ENCODE measurements at places on chromosomes 1 and 21.

- no peak for DNase-seq
- H3K4me3 ChIP-seq, result no peak overlapping the region
- H3K36me3 ChIP-seq, result no peaks in the 10 kb centered on the region
- no peaks in the 10 kb centered on the region for H3K4me1 ChIP-seq
Observed at GRCh38 chr1:84524590-84524989, 18.2 kb upstream of the GNG5 start.

GRCh38 chr1:151060007-151060656 lies at the start of gene MLLT11:
TSS of gene MLLT11 (plus strand) at chr1:151060397. CDS start at chr1:151067225, 6,828 bp downstream.
- peaks cover 34% of the 10 kb centered on the region for H3K4me1 ChIP-seq
- no peaks in the 10 kb centered on the region for H3K27me3 ChIP-seq
- no peak for DNase-seq
- peak within 1 kb of the TSS; percentile 64 for H3K4me3 ChIP-seq
- H3K36me3 ChIP-seq, result peaks cover 22% of the 10 kb centered on the region

GRCh38 chr1:235874261-235874660 lies 7.6 kb upstream of the LYST start:
- no peaks in the 10 kb centered on the region for H3K36me3 ChIP-seq
- H3K27ac ChIP-seq, result no peak overlapping the region
- peaks cover 23% of the 10 kb centered on the region for H3K4me1 ChIP-seq
- H3K27me3 ChIP-seq, result no peaks in the 10 kb centered on the region
- no peak for DNase-seq

- no peaks in the 10 kb centered on the region for H3K36me3 ChIP-seq
- no peaks in the 10 kb centered on the region for H3K4me1 ChIP-seq
- no peaks in the 10 kb centered on the region for H3K27me3 ChIP-seq
- no peak overlapping the region for H3K4me3 ChIP-seq
- H3K27ac ChIP-seq, result no peak overlapping the region
Observed at GRCh38 chr1:87513255-87513654, 184.6 kb downstream of the LMO4 start.

DNA sequence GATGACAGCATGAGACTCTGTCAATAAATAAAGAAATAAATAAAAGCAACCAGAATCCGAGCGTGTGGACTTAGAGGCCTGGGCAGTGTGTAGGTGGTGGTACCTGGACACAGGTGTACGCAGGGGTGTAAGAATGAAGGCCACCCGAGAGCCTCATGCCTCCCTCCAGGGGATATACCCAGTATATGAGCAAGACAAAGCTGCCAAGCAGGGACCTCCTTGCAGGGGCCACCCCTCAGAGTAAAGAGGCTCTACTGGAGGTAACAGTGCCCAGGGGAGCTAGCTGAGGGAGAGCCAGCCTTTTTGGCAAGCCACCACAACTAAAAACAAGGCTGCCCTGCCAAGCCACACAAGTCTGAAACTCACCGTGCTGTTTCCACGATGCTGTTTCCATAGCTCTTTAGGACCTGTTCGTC lies 179.2 kb upstream of the RAB4A start:
- H3K27me3 ChIP-seq, result no peaks in the 10 kb centered on the region
- no peak for DNase-seq
- no peaks in the 10 kb centered on the region for H3K36me3 ChIP-seq
- peaks cover 10% of the 10 kb centered on the region for H3K4me1 ChIP-seq

DNA sequence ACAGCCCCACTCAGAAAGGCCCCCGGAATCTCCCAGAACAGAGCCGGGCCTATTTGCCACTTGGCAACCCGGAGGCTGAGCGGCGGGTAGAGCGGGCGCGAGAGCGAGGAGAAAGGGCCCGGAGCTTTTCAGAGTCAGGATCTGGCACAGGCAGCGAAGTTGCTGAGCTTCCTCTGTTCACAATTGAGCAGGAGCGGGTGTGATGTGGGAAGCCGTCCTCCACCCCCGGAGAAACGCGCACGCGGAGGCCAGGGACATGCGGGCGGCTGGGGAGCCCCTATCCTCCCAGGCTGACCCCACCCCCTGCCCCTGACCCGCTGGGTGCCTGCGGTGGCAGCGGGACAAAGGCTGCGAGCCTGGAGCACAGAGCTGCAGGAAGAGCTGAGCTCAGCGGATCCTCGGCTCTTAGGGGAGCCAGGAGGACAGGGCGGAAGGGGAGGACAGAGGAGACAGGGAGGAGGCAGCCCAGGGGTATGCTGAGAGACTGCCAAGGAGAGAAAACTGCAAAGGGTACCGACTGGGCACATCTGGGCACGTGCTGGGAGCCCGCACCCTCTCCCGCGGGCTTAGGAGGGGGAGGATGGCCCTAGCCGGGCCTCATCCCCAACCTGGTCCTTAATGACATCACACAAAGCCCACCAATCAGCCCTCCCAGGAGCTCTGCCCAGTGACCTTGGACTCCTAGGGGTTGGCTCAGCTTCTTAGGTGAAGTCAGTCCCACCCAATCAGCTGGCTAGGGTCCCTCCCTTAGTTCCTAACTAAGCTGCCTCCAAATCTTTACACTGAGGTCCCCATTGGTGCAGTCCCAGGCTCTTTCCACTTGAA lies 9.3 kb downstream of the KIF21B start:
- H3K27me3 ChIP-seq, result no peaks in the 10 kb centered on the region
- H3K4me1 ChIP-seq, result peaks cover 98% of the 10 kb centered on the region
- no peak overlapping the region for H3K4me3 ChIP-seq
- no peak for DNase-seq
- peaks cover 19% of the 10 kb centered on the region for H3K36me3 ChIP-seq

DNA sequence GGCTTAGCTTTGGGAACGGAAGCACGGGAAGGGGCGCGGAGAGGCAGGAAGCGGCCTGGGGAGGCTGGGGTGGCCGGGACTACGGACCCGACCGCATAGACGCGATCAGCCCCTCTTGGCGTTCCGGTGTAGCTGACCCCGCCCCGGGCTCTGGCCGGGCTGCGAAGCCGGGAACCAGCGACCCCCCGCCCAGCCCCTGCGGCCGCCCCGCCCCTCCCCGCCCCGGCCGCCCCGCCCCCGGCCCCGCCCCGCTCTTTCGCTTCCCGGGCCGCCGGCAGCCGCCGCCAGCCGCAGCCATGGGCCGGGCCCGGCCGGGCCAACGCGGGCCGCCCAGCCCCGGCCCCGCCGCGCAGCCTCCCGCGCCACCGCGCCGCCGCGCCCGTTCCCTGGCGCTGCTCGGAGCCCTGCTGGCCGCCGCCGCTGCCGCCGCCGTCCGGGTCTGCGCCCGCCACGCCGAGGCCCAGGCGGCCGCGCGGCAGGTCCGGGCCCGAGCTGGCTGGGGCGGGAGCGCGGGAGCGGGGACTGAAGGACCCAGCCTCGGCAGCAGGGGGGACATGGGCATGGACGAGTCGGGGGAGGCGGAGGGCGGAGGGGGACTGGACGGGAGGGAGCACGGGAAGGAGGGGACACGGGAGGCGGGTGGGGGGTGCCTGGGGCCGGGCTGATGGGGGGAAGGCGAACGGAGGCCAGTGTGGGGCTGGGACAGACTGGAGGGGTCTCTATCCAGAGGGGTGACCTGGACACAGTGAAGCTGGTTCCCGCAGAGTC lies at the start of gene SELENON:
Gene SELENON (plus strand): TSS at position 259 of the 768 bp plus-strand sequence. CDS start 38 bp downstream, at position 297.
- H3K27ac ChIP-seq, result peak within 1 kb of the TSS; percentile 33
- H3K4me1 ChIP-seq, result peaks cover 69% of the 10 kb centered on the region
- peaks cover 1% of the 10 kb centered on the region for H3K36me3 ChIP-seq

GRCh38 chr21:41821081-41821755 lies 54.4 kb upstream of the RIPK4 start:
- no peak overlapping the region for H3K4me3 ChIP-seq
- peaks cover 9% of the 10 kb centered on the region for H3K4me1 ChIP-seq
- H3K27ac ChIP-seq, result no peak overlapping the region
- H3K27me3 ChIP-seq, result no peaks in the 10 kb centered on the region
- no peak for DNase-seq
- H3K36me3 ChIP-seq, result peaks cover 37% of the 10 kb centered on the region

GRCh38 chr1:37722181-37723071 lies 30.1 kb downstream of the CDCA8 start:
- H3K4me1 ChIP-seq, result no peaks in the 10 kb centered on the region
- no peak overlapping the region for H3K4me3 ChIP-seq
- H3K27me3 ChIP-seq, result peaks cover 8% of the 10 kb centered on the region
- DNase-seq, result no peak

DNA sequence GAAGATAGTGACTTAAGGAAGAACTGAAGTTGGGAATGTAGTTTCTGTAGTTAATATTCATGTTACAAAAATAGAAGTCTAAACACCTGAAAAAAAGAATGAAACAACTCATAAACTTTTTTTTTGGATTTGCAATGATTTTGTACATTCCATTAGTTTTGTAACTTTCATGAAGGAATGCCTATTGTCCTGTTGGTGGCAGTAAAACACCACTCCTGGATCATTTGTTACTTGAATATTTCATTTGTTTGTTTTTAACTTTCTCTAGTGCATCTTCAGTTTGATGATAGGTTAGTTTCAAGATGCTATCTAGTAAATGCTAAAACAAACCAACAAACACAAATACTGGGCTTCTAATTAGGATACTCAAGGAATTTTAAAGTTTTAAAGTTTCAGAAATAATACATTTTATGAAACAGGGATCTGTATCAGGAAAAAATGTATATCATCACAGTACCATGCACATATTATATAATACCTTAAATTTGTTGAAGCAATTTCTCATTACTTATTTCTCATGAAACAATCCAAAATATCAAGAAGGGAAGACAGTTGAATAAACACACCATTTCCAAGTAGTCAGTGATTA lies 229.7 kb upstream of the CACYBP start:
- H3K27ac ChIP-seq, result no peak overlapping the region
- H3K4me1 ChIP-seq, result no peaks in the 10 kb centered on the region
- H3K36me3 ChIP-seq, result no peaks in the 10 kb centered on the region
- no peak overlapping the region for H3K4me3 ChIP-seq
- DNase-seq, result no peak

DNA sequence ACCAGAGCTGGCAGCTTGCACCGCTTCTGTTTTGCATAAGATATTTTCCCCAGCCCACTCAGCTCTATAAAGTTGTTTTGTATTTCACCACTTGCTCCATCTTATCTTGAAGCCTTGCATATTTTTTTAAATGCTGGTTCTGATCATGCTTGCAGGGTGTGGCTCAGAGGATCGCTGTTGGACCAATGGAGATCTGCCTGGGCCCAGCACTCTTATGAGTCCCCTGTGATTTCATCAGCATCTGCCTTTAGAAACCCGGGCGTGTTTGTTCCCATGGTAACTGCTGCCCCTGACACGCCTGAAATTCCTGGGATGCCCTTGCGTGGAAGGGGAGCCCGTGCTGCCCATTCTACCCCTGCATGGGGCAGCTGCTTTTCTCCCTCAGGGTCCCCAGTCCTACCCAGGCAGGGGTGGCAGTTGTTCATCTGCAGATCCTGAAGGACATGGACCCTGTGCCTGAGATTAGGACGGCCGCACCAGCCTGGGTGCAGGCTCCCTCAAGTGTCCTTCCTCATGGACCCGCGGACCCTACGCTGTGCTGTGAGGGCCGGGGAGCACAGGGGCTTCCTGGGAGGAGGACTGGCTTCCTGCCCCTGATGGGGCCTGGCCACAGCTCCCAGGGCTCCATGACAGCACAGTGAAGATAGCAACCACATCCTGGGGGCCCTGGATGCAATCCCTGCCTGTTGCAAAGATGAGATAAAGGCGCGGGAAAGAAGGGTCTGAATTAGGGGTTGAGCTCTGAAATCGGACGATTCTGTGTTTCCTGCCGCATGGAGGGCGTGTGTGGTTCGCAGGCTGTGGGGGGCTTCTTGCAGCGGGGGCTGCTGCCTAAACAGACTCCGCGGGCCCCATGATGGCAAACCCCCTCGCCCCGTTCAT lies 226.5 kb downstream of the SDCCAG8 start:
- H3K4me1 ChIP-seq, result peaks cover 16% of the 10 kb centered on the region
- H3K27me3 ChIP-seq, result no peaks in the 10 kb centered on the region
- no peak for DNase-seq
- no peak overlapping the region for H3K27ac ChIP-seq

DNA sequence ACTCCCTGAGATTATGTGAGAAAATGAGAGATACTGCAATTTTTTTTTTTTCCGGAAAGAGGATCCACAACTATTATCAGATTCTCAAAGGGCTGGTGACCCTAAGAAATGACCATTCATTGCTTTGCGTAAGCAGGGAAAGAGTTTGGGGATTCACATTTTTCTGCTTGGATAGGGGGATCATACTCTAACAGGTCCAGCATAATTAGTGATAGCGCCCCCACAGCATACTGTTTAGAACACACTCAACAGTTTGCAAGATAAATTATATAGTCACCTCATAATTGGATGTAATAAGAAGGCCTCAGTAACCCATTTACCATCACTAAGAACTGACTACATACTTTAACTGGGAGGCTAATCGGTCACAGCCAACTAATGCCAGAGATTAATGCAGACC lies 1.9 kb downstream of the CCT3 start:
- peaks cover 23% of the 10 kb centered on the region for H3K4me1 ChIP-seq
- no peak for DNase-seq
- peaks cover 43% of the 10 kb centered on the region for H3K36me3 ChIP-seq
- H3K4me3 ChIP-seq, result no peak overlapping the region
- H3K27ac ChIP-seq, result no peak overlapping the region

DNA sequence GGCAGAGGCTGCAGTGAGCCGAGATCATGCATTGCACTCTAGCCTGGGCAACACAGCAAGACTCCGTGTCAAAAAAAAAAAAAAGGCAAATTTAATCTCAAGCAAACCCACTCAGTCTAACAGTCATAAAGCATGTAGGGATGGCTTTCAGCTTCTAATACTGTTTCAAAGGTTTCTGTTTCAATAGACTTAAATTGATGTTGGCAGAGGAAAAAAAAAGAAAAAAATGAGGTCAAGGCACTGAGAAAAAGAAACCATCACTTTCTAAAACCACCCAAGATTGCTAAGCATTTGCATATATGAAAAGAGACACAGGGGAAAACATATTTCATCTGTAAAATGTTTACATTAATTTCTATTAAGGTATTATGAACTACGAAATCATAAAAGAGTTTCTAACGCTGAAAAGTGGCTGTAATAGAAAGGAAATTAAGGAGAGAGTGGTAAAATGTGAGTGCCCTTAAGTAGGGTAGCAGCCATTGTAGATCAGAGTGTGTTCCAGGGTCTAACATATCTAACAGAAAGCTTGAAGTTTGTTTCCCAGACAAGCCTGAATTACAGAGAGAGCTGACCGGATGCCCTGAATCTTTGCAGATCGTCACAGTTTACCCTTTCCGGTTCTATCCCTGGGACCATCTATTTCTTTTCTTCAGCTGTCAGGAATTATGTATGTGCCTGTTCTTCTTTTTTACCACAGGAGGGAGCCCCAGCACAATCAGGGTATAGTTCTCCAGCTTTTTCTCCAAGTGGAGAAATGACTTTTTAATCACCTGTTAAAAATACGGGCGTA lies 70.0 kb downstream of the PLD5 start:
- no peak overlapping the region for H3K27ac ChIP-seq
- H3K4me3 ChIP-seq, result no peak overlapping the region
- no peaks in the 10 kb centered on the region for H3K27me3 ChIP-seq
- no peak for DNase-seq
- no peaks in the 10 kb centered on the region for H3K36me3 ChIP-seq
- H3K4me1 ChIP-seq, result no peaks in the 10 kb centered on the region

GRCh38 chr1:164803366-164803765 lies 244.4 kb downstream of the PBX1 start:
- no peaks in the 10 kb centered on the region for H3K36me3 ChIP-seq
- H3K4me1 ChIP-seq, result no peaks in the 10 kb centered on the region
- H3K4me3 ChIP-seq, result no peak overlapping the region
- no peak overlapping the region for H3K27ac ChIP-seq
- no peak for DNase-seq
